ENCODE measurements at places on chromosomes 7 and 10.

DNA sequence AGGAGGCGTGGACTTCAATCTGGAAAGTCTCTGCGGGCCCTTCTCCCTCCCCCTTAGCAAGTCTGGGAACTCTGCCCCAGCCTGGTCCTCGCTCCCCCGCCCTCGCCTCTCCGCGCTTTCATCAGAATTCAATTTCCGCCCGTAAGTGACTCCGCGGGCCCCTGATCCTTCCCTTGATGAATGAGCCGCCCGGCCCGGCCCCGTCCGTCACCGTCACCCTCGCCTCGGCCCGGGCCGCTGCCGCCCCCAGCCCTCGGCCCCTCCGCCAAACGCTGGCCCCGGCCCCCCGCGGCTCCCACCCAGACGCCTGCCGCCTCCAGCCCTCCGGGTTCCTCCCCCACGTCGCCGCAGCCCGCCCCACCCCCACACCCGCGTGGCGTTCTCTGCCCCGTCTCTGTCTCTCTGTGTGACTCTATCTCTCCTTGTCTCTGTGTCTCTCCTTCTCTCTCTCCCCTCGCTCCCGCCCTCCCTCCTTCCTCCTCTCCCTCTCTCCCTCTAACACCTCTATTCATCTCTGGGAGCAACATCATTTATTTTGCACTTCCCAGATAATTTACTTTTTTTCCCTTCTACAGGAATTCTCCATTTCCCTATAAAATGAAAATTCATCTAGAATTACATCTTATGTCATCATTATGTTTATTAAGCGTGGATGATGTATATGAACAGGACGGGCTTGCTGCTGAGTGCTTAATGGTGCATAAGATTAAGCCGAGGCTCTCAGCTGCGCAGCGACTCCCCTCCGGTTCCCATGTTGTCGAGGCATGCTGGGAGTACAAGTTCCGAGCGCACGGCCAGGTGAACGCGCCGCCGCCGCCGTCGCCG, 91.2 kb upstream of the PAX2 start:
- no peak for DNase-seq

DNA sequence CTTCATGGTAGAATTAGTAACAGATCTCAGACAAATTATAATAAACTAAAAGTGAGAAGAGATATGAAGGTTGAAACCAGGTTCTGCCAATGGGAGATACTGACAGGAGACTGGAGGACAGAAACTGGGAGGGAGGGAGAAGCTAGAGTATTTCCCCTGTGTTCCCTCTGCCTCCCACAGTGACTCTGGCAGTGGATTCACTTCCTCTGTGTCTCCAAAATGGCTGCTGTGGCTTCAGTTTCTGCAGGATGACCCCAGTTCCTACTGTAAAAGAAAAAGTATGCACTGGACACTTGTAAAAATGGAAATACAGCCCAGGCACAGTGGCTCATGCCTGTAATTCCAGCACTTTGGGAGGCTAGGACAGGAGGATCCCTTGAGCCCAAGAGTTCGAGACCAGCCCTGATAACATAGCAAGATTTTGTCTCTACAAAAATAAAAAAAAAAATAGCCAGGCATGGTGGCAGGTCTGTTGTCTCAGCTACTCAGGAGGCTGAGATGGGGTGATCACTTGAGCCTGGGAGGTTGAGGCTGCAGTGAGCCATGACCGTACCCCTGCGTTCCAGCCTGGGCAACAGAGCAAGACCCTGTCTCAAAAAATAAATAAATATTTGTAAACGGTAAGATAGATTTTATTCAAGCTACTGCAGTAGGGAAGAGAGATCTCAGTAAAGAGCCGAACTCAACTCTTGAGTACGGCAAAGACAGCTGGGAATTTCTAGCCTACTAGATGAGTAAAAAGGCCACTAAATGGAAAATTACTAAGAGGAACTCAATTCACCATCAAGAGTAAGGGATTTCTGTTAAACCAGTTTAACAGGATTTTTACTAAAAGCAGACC, 156.6 kb upstream of the TRIM24 start:
- no peak for DNase-seq

DNA sequence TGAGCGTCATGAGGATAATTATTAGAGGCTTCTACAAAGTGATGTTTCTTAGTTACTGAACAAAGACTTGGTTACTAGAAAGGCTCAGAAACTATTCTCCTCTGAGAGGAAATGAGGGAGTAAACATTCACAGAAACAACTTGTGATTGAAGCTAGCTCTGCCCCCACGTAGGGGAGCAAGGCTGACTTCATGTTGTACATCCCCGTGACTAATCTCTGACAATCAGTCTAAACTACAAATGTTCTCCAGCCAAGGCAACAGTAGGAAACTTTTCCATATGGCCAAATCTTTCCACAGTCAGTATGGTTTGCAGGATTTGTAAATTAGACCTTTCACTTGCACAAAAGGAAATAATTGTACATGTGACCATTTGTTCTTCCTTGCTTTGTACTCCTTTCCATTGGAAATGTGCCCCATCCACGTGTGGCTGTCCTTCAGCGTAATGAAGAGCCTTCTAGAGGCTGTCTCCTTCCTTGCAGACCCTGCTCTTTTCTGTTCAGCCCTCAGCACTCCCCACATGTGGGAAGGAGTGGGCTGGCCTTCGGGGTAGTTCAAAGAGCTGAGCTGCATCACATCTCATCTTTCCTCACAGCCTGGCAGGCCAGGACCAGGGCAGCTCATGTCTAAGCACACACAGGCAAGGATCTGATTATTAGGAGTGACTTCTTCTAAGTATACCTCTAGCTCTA, 93.5 kb downstream of the PCGF5 start:
- DNase-seq, result no peak

DNA sequence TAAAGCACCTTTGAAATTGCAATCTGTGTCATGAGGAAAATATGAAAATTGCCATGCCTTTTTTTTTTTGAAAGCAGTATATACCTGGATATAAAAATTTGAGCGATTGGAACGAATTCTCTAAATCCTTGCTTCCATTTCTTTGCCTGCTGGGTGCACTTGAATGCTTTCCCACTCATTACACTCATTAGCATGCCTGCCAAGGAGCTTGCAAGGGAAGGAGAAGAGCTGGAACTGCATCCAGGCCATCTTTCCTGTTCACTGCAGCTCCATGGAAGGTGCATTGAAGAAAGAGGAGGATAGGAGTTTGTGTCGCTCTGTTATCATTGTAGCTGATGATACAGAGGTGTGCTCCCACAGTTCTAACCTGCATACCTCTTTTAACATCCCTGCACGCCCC, 102.4 kb upstream of the GJD4 start:
- DNase-seq, result no peak

- no peak for DNase-seq
Observed at GRCh38 chr10:104903433-104903832, 262.3 kb downstream of the SORCS3 start.

DNA sequence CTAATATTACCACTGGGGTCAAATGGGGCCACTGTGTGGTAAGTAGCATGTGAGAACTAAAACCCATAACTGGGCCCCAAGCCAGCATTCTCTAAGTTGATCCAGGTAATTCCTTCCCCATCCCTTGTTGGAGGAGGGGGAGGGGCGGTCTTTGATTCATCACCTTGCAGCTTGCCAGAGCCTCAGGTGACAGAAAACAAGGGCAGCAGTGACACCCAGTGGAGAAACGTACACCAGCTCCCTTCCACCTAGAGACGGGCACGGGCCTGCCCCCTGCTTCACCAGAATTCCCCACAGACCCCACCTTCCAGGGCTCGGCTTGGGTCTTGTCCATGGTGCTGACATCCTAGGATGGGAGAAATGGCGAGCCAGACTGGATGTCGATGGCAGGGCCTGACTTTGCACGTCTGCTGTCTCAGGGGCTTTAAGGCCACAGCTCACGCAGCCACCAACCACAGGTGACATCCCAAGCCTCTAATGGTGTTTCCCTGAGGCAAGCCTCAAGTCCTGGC, 102.0 kb downstream of the STRA8 start:
- DNase-seq, result peak; percentile 91

DNA sequence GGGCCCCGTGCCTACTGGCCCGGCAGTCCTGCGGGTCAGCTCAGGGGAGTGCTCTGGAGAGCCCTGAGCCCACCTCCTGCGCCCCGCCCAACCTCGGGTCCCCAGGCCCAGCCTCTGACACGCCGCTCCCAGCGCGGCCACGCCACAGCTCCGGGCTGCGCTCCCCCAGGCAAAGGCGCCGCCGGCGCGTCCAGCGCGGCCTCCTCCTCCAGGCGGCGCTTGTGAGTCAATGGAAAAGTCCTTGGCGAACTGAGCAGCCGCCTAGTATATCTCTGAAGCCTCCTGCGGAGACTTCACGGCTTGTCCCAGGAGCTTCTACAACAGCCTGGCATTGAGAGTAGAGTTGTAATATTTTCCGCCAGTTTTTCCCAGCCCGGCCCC, 29.5 kb upstream of the BMS1 start:
- peak; percentile 64 for DNase-seq
